Large intestine (tissue), 12 donors: ENCODE measurements at places on chromosomes 7 and 10.

- no peak for DNase-seq
Observed at GRCh38 chr10:34766266-34766600, 48.9 kb downstream of the PARD3 start.

DNA sequence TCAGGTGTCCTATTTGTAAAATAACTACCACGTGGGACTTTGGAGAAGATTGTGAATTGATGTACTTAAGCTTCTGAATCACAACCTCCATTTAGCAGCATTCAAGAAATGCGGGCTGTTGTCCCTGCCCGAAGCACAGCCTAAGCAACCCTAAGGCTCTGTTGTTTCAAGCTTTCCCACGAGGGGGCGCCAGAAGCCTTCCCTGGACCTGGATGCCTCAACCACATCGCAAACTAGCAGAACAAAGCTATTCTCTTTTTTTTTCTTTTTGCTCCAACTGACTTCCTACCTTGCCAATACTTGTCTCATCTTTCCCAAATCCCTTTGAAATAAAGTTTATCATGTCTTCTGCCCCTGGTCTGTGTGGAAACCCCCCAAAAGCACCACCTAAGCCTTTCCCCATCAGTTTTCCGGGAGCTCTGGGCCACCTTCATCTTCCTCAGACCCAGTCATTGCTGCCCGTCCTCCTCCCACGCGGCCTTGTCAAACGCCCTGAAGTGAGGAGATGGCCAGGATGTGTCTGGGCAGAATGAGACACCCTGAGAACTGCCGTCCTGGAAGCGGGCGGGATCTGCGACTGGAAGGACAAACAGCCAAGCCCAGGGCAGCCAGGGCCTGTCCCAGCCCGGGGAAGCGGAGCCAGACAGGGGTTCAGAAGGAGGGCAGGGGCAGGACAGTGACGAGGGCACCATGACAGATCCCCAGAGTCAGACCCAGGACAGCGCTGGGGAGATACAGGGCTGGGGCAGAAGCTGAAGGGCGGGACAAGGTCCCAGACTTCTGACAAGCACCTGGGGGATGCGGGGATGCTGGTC is 112.7 kb downstream of the SLIT1 start:
- DNase-seq: peak; percentile 61

- no peak for DNase-seq
Observed at GRCh38 chr10:3805201-3805790, 20.3 kb upstream of the KLF6 start.

DNA sequence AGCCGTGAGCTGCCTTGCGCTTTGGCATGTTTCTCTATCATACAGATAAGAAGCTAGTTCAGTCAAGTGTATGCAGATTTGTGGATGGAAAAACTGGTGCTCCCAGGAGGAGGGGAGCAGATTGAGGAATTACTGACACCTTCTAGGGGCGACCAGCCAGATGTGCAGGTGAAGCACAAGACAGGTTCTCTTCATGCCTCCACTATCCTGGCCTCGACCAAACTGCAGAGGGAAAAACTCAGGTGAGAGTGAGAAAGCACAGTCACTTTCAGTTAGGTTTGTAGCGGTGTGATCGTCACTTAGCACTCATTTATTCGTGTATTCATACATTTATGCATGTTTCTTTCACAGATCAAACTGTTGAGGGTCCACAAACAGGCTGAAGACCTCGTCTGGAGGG is 600 bp upstream of the DBNL start:
- no peak for DNase-seq

- no peak for DNase-seq
Observed at GRCh38 chr10:1121271-1121970, 65.2 kb downstream of the WDR37 start.

GRCh38 chr7:8829100-8829499 is 395.7 kb downstream of the NXPH1 start:
- DNase-seq: no peak

- no peak for DNase-seq
Observed at GRCh38 chr7:125118444-125118843, 188.8 kb upstream of the POT1 start.

GRCh38 chr10:61830846-61831273 is 70.6 kb upstream of the ARID5B start:
- peak; percentile 48 for DNase-seq

GRCh38 chr7:157771-158625 is 34.4 kb upstream of the FAM20C start:
- DNase-seq: no peak

DNA sequence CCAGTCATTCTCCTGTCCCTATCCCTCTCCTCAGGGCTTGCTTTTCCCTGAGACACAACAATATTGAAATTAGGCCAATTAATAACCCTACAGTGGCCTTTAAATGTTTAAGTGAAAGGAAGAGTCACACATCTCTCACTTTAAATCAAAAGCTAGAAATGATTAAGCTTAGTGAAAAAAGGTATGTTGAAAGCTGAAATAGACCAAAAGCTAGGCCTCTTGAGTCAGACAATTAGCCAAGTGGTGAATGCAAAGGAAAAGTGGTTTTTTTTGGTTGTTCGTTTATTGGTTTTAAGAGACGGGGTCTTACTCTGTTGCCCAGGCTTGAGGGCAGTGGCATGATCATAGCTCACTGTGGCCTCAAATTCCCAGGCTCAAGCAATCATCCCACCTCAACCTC is 9.7 kb upstream of the ATAD1 start:
- DNase-seq: no peak

DNA sequence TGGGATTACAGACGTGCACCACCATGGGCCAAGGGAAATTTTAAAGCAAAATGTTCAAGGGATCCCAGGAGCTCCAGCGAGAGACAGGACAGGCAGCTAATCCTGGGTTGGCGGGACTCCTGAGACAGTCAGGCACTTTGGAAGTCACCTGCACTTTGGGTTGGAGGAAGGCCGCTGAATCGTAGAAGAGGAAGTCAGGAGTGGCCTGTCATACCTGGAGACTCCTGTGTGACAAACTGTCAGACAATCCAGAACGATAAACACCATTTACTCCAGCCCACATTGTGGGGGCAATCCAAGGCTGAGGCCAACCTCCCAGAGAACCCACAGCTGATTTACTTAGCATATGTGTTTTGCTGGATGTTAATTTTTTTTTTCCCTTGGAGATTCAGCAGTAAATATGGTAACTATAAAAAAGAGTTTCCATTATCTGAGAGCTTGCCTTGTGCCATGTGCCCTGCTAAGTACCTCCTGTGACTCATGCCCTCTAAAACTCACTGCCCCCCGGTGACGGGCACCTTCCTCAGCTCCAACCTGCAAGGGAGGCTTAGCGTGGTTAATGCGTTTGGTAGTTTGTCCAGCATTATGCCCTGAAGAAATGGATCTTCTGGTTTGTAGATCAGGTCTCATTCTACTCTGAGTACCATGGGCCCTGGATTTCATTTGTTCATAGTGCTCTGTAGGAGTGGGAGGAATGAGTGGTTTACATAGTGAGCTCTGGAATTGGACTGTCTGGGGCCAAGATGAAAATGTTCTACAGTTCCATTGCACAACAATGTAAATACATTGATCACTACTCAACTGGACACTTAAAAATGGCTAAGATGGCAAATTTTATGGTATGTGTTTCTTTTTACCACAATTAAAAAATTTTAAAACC is 50.9 kb downstream of the ICA1 start:
- DNase-seq: no peak

DNA sequence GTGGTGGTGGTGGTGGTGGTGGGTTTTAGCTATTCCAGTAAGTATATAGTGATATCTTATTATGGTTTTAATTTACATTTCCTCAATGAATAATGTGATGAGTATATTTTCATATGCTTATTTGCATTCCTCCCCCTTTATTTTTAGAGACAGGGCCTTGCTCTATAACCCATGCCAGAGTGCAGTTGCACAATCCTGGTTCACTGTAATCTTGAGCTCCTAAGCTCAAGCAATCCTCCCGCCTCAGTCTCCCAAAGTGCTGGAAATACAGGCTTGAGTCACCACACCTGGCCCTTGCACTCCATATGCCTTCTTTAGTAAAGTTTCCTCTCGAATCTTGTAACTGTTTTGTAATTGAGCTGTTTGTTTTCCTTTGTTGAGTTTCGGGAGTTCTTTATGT is 577.7 kb upstream of the AUTS2 start:
- no peak for DNase-seq

DNA sequence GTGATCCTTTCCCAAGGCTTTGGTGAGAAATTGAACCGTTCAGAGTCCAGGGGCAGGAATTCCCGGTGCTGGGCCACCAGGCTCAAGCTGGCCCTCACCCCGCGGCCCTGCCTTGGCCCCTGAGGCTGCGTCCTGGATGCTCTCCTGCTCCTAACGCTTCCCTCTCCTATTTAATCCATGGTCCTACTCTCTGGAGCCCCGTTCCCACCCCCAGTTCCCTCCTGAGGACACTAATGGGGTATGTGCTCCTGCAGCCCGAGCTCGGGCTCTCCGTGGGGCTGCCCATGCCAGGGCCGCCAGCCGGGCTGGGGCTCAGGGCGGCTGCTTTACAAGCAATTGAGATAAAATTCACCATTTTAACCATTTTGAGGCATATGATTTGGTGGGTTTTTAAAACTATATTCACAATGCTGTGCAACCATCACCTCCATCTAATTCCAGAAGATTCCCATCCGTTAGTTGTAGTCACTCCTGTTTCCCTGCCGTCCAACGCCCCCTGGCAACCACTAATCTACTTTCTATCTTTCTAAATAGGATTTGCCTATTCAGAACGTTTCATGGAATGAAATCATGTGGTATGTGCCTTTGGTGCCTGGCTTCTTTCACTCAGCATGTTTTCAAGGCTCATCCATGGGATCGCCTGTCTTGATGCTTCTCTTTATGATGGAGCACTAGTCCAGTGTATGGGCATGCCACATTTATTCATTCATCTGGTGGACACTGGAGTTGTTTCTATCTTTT is 33.0 kb downstream of the ADAMTS14 start:
- no peak for DNase-seq

DNA sequence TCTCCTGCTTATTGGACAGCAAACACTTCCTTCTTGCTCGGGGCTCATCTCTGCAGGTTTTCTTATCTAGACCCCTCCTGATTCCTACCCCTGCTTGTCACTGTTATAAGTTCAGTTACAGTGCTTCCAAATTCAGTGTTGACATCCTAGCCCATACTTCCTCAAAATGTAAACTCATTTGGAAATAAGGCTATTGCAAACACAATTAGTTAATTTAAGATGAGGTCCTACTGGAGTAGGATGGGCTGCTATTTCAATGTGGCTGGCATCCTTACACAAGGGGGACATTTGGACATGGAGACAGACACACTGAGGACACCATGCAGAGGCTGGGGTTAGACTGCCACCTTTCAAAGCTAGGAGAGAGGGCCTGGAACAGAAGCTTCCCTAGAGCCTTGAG is 85.2 kb upstream of the NPVF start:
- DNase-seq: no peak

GRCh38 chr7:55533050-55533728 is 39.1 kb downstream of the VOPP1 start:
- peak; percentile 24 for DNase-seq

- DNase-seq: peak; percentile 54
Observed at GRCh38 chr10:42982891-42983506, 93.9 kb upstream of the RET start.

DNA sequence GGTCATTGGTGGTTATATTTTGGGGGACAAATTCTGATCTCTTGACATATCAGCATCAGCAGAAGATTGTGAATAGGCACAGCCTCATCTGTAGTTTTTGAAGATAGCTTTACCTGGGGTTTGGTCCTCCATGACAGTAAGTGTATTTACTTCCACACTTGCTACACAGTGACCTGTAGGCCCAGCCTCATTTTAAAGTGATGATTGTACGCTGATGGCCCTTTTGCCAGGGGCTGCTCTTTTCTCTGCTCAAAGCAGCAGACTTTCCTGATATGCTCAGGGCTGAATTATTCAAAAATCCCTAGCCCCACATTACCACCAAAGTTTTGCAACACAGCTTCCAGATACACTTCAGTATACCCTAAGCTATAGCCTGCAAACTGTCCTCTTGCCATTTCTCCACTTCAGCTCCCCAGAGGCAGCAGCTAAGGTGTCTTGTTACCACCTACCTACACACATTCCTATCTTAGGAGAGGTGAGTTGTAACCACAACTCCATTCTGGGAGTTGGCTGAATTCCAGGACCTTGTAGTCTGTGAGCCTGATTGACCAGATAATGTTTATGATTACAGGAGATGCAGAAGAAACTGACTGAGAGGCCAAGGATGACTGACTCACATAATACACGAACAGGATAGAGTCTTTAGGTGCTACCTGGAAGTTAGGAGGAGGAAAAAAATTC is 6.0 kb downstream of the ASB4 start:
- DNase-seq: peak; percentile 84

GRCh38 chr7:152430854-152431253 is 4.9 kb downstream of the KMT2C start:
- no peak for DNase-seq

DNA sequence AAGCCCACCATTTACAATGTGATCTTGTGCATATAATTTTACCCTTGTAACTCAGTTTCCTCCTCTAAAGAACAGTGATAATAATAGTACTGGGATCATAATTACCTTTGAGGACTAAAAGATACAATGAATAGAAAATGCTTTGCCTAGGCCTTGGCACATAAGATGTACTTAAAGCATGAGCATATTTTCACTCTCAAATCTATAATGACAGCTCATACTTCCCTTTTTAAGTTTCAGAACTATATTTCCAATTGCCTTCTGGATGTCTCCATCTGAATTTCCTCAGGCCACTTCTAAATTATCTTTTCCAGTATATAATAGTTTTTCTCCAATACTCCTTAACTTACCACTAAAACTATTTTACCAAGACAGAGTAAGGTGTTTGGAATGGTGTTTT is 13.3 kb upstream of the ITGB8 start:
- no peak for DNase-seq

DNA sequence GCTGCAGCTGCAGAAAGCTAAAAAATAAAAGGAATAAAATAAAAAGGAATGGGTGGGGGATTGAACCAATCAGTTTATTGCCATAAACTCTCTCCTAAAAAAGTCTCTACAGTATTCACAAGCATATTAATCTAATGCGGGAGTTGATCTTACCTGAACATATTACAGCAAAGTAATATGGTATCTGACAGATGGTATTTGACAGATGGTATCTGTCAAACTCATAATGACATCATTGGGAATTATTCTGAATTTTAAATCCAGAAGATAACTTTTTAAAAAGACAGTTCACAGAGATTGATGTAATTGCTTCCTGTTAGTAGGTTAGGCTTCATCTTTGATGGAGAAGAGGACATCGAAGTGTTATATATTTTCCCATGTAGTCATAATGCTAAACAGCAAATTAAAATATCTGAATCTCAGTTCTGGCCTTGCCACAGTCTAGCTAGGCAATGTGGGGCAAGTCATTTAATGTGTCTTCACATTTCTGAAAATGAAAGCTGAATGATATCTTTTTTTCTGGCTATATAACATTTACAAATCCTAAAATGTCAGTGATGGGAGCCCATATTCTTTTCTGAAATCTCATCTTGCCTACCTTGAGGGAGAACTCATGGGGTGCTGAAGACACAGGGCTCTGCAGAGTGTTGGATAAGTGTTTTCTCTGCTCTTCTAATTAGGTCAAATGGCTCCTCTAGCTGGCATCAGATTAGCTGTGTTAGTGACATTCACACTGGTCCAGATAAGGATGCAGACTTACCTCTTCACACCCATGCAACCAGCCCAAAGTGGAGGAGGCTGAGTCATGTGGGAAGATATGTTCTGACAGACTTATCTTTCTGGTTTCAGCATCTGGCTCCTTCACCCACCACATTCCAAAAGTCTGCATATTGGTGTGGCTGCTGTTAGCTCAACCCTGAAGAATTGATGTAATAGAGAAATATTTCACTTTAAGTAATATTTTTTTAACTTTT is 2.1 kb upstream of the LIPM start:
- DNase-seq: no peak
